Nasal cavity respiratory epithelium epithelial cell of viscerocranial mucosa (primary cell): ENCODE measurements at places on chromosomes 12 and 14. TPM values are rescaled to one million over a fixed set of nuclear protein-coding genes. Genes with fewer than 3 reads are reported as not detected.

The HCAR1 gene
- total RNA-seq: not detected in 2 replicates

The GPD1 gene
- under 0.01 and 0.07 TPM in 2 replicates for total RNA-seq

The GZMH gene
- total RNA-seq: not detected in 2 replicates

The C14orf180 gene
- not detected in 2 replicates for total RNA-seq

The DEPDC4 gene
- 1.0 and 2.6 TPM in 2 replicates for total RNA-seq

The GMPR2 gene
- 72.0 and 80.0 TPM in 2 replicates for total RNA-seq

The PLEK2 gene
- total RNA-seq: 27.8 and 50.2 TPM in 2 replicates

The NXPH4 gene
- total RNA-seq: 1.0 and 14.2 TPM in 2 replicates

The HEBP1 gene
- 5.5 and 20.9 TPM in 2 replicates for total RNA-seq

The DEGS2 gene
- 1.2 and 3.4 TPM in 2 replicates for total RNA-seq

The ACOT6 gene
- not detected in 2 replicates for total RNA-seq

The SLC25A47 gene
- 0.07 TPM in 1 of 2 replicates, not detected in the other for total RNA-seq

The ALDH2 gene
- 31.4 and 84.9 TPM in 2 replicates for total RNA-seq

The LRRC9 gene
- under 0.01 and 0.07 TPM in 2 replicates for total RNA-seq

The SYCP3 gene
- total RNA-seq: under 0.01 and 0.36 TPM in 2 replicates
